AG08396 (cell line): ENCODE measurements at places on chromosomes 7 and 10.

DNA sequence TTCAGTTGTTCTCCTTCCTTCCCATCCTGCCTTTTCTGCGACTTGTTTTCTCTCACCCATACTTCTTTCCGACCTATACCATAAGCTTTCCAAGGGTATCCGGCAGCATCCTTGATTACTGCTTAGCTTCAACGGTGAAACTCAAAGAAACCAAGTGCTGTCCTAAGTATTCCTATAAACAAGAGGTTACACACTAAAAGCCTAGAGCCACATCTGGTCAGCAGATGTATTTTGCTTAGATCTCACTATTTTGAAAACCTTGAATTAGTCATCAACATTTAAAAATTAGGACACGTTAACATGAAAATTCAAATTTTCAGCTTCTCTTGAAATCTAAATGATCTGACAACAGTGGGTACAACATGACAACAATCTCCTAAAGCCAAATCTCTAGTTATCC is 20.0 kb downstream of the ARHGAP21 start:
- DNase-seq = peak; percentile 20

- no peak for DNase-seq
These were observed 7.8 kb downstream of the NPTX2 start for GRCh38 chr7:98624846-98625420.

GRCh38 chr10:24496906-24497305 is 226.8 kb downstream of the ARHGAP21 start:
- DNase-seq = no peak

GRCh38 chr10:62742536-62743061 is 61.9 kb upstream of the ADO start:
- no peak for DNase-seq

GRCh38 chr7:37208528-37208927 is 240.1 kb downstream of the ELMO1 start:
- DNase-seq = peak; percentile 32
